Activated CD4-positive, alpha-beta T cell treated with anti-CD3 and anti-CD28 coated beads for 1 hour (primary cell): ENCODE measurements at places on chromosomes 1 and 21.

DNA sequence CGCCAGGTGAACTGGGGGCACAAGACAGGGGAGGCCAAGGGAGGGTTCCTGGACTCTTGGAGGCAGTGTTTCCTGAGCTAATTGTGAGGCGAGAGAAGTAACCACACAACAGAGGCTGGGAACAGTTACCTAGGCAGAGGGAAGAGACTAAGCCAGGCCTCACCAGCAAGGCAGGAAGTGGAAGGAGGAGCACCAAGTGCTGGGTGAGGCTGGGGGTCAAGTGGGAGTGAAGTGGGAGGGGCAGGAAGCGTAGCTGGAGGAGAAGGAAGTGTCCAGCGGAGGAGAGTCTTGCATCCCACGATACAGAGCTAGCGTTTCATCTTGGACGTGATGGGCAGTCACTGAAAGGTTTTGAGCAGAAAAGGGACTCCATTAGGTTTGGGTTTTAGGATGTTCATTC is 48.3 kb upstream of the CAPZB start:
- no peak for DNase-seq

DNA sequence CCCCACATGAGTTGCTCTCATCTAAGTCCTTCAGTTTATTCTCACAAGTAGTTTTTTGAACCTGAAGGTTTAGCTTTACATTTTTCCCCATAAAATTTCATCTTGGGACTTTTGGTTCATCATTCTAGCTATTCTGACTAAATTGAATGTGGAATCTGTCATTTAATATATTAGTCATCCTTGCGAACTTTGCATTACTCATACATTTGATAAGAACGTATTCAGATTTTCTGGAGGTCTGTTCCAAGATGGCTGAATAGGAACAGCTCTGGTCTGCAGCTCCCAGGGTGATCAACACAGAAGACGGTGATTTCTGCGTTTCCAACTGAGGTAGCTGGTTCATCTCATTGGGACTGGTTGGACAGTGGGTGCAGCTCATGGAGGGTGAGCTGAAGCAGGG is 59.8 kb upstream of the CSF1 start:
- DNase-seq, result no peak

DNA sequence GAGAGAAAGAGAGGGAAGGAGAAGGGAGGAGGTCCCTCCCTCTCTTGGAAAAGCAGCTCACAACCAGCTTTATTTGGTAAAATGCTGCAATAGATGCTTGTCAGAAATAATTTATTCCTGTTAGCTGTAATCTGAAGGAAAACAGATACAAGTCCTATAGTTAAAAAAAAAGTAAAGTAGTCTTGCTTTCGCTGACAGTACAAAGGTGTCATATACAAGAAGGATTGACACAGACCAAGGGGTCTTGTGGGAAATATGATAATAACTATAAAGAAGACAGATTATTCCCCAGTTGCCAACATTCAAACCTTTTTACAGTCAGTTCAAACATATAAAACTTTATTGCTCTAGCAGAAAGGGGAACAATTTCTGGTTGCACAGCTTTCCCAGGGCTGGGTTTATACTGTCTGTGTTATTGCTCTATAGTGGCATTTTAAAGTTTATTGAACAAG is 145.0 kb downstream of the PBX1 start:
- DNase-seq, result no peak

GRCh38 chr21:32393677-32394001 is 827 bp upstream of the URB1 start:
- no peak for DNase-seq

DNA sequence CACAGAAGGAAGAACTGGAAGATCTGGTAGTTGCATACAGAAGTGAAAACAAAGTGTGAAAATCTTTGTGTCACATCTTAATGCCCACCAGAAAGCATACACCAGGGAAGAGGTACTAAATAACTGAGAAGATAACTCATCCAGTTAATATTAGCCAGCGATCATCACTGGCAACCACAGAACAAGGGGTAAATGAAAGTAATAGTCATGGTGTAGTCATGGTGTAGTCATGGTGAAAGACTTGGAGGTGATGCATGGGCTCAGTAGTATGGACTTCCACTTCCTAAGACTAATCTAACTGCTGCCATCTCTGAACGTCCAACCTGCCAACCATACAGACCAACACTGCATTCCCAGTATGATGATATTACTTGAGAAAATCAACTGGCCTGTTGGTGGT is 481.2 kb upstream of the NR5A2 start:
- DNase-seq, result no peak

GRCh38 chr1:56533621-56534020 is 45.7 kb downstream of the PLPP3 start:
- DNase-seq, result no peak

DNA sequence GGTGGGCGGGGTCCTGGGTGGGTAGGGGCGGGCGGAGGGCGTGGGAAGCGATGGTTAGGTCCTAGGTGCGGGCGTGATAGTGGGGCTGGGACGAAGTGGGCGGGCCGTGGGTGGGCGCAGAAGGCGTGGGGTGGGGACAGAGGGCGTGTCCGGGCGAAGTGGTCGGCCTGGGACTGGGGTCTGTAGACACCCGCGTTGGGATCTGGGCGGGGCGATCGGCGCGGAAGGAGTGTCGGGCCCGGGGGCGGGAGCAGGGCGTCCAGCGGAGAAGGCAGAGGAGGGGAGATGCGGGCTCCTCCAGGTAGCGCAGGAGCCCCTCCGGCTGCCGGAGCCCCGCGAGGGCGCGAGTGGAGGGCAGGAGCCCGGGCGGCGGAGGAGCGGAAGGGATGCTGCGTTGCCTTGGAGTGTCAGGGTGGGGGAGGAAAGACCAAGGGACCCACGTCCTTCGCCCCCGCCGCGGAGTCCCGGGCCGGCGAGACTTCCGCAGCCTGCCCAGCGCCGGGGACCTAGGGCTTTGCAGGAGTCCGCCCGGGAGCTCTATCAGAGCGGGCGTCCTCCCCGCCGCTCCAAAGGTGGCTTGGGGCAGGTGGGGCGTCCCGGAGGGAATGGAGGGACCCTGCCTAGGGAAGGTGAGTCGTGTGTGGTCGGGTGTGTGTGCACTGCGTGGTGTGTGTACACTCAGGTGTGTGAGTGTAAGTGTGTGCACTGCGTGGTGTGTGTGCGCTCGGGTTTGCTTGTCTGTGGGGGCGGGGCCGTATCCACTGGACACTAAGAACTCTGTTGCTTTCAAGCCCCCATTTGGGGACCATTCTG is 27.0 kb upstream of the PRSS38 start:
- no peak for DNase-seq

DNA sequence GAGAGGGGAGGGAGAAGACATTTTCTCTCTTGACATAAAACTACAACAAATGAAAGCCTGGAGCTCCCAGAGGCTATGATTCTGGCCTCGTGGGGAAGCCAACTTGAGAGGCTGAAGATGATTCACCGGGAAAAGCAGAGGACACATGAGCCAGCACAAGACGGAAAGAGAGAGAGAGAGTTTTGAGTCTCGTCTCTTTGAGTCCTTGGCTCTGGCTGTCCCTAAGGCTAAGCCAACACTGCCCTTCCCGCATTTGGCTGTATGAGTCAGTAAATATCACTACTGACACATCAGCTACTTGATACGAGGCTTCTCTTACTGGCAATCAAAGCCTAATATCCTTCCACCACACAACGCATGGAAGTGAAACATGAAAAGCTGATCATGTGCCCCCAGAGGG is 95.5 kb downstream of the GRIK3 start:
- DNase-seq, result no peak

GRCh38 chr1:7703321-7704213 is 67.5 kb upstream of the VAMP3 start:
- DNase-seq, result no peak

GRCh38 chr1:237269938-237270337 is 228.0 kb downstream of the RYR2 start:
- DNase-seq, result no peak

- DNase-seq, result no peak
These were observed 52.6 kb upstream of the RC3H1 start for GRCh38 chr1:174074757-174075156.

GRCh38 chr1:31981972-31982371 is 31.7 kb upstream of the KHDRBS1 start:
- DNase-seq, result no peak

DNA sequence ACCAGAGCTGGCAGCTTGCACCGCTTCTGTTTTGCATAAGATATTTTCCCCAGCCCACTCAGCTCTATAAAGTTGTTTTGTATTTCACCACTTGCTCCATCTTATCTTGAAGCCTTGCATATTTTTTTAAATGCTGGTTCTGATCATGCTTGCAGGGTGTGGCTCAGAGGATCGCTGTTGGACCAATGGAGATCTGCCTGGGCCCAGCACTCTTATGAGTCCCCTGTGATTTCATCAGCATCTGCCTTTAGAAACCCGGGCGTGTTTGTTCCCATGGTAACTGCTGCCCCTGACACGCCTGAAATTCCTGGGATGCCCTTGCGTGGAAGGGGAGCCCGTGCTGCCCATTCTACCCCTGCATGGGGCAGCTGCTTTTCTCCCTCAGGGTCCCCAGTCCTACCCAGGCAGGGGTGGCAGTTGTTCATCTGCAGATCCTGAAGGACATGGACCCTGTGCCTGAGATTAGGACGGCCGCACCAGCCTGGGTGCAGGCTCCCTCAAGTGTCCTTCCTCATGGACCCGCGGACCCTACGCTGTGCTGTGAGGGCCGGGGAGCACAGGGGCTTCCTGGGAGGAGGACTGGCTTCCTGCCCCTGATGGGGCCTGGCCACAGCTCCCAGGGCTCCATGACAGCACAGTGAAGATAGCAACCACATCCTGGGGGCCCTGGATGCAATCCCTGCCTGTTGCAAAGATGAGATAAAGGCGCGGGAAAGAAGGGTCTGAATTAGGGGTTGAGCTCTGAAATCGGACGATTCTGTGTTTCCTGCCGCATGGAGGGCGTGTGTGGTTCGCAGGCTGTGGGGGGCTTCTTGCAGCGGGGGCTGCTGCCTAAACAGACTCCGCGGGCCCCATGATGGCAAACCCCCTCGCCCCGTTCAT is 226.5 kb downstream of the SDCCAG8 start:
- DNase-seq, result no peak

GRCh38 chr1:213387380-213388015 is 336.5 kb downstream of the RPS6KC1 start:
- DNase-seq, result no peak

GRCh38 chr21:42674351-42674940 is 21.0 kb downstream of the PDE9A start:
- DNase-seq, result no peak

DNA sequence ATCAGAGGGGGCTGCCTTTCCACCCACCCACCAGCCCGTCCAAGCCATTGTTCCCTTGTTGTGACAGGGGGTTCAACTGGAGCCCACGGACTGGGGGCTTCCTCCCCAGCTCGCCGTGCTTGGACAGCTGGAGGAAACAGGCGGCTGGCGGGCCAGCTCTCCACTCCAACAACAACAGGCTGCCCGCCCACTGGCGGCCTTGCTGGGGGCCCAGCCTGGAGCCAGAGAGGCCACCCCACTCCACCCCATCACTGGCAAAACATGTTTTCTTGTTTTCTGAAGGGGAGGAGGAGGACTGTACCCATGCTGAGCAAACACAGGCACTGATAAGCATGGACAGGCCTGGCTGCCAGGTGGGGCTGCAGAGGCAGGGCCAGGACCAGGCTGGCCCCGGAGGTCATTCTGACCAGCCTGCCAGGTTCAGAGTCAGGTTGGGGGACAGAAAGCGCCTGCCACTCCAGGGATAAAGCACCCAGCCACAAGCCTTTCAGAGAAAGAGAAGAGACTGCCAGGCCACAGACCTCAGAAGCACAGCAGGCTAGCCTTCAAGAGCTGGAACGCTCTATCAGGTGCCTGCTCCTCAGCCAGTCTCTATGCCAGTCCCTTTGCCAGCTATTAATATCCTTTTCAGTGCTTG is 32.8 kb downstream of the GJA4 start:
- DNase-seq, result no peak

DNA sequence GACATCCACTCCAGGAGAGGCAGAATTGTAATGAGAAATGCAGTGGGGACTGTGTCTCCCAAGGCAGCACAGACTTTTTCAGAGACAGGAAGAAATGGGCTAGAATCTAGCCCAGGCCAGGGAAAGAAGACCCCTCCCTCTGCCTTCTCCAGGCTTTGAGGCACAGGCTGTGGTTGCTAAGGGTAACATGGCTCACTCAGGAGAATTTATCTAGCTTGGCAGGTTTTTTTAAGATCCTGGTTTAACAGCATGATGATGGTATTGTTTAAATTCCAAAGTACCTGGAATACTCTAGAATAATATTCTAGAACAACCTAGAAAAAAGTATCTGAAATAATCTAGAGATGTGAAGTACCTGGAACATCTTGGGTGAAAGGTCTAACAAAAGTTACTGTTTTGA is 125.6 kb downstream of the URB2 start:
- no peak for DNase-seq

DNA sequence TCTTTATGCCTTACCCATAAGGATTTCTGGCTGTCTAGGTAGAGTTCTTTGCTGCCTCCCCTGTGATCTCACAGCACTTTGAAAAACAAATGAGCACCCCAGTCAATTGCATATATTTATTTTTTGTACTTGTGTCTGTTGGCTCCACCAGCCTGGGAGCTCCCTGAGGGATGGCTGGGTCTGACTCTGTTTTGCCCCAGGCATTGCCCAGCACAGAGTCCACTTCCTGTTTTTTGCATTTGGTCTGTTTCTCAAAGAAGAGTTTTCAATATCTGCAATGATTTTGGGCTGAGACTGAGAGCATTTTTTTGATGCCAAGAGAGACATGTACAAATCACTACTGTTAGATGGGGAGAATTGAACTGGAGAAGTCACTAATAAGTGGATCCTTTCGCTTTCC is 125.0 kb downstream of the FOXD2 start:
- DNase-seq, result no peak

- DNase-seq, result no peak
These were observed 10.0 kb downstream of the CATSPER4 start for GRCh38 chr1:26200413-26200812.

DNA sequence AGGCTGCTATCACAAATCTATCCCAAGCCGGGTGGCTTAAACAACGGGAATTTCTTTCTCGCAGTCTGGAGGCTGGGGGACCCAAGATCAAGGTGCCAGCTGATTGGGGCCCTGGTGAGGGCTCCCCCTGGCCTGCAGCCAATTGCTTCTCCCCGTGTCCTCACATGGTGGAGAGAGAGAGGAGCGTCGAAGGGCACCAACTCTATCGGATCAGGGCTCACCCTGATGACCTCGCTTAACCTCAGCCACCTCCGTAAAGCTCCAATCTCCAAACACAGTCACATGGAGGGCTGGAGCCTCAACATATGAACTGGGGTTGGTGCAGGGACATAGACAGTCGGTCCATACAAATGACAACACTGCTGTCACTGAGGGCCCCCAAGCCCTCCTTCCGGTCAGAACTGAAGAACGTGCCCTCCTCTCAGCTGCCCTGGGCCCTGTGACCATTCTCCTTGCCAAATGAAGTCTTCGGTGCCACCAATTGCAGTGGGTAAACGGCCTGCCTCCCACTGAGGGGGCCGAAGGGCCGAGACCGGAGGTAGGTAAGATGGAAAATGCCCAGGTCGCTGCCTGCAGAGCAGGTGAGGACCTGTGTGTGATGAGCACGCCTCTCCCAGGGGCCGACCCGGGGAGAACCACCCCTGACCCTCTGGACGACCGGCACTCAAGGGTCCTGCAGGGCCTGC is 211.0 kb downstream of the TOMM20 start:
- DNase-seq, result no peak

- no peak for DNase-seq
These were observed 3.0 kb upstream of the RGS2 start for GRCh38 chr1:192805832-192806323.
